ENCODE measurements at places on chromosomes 3 and 15.

DNA sequence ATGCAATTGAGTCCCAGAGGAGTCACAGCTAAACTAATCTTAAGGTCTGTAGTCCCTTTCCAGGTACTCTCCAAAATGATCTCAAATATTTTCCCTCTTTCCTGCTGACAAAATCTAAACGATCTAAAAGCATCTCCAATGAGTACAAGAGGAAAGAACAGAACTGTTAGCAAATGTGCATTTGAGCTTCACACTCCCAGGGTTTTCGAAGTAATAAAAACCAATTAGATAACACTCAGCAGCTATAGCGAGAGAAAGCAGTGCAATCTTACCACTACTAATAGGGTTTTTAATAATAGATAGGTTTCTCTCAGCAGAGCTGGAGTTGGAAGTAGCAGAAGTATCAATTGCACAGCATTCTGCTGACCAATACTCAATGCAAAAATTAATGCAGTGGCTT, 995.4 kb downstream of the TUSC7 start:
- DNase-seq, result no peak

DNA sequence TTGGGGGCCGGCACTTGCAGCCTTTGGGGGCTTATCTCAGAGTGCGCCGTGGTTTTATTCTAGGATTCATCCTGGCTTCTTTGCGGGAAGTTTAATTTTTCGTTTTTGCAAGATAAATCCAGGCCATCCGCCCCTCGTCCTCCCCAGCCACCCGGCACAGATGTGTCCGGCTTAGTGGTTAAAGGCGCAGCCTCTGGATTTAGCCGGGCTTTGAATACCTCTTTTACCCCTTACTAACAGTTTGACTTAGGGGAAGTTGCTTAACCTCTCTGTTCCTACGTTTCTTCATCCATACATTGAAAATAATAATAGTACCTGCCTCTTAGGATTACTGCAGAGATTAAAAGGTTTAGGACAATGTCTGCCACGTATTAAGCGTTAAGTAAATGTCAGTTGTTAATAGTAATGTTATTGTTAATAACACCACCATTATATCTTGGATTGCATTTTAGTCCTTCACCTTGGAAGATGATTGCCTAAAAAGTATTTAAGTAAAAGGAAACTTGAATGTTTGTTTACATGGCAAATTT, 714 bp downstream of the ECT2 start:
- peak; percentile 30 for DNase-seq

- DNase-seq, result no peak
These were observed 1.8 kb downstream of the SCAMP5 start for GRCh38 chr15:74997141-74997540.

GRCh38 chr3:59052803-59053411, 3.1 kb upstream of the CFAP20DC start:
- peak; percentile 43 for DNase-seq

- no peak for DNase-seq
These were observed 55.4 kb downstream of the ATP13A4 start for GRCh38 chr3:193499136-193499770.

DNA sequence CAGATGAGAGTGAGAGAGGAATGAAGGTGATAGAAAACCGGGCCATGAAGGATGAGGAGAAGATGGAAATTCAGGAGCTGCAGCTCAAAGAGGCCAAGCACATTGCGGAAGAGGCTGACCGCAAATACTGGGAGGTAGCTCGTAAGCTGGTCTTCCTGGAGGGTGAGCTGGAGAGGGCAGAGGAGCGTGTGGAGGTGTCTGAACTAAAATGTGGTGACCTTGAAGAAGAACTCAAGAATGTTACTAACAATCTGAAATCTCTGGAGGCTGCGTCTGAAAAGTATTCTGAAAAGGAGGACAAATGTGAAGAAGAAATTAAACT, 88.9 kb downstream of the EOMES start:
- DNase-seq, result peak; percentile 58

DNA sequence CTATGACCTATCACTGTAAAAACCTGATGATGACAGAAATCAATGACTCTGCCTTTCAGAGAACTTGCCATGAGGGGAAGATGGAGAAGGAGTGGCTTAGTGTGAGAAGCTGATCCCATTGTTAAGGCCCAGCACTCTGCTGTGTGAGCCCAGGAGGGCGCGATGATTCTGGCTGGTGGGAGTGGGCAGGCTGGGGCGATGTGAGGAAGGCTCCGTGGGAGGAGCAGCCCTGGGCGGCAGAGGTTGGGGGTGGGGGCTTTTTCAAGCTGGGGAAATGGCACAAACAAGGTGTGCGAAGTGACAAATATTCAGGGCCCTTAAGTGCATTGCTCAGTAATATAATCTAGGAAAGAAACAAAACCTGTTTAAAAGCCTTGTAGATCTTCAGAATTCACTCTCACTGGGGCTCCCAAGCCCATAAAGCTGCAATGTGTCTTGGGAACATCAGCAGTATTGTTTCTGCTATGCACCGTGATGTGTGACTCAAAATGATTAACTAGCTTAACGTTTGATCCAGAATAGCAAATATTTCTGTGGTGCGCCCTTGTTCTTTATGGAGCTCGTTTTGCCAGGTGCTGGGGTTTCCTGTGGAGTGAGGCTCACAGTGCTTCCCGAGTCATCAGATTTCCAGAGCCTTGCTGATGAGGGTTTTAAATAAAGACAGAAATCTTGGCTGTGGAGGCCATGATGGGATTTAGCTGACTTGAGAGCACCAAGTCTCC, 141.0 kb downstream of the CHDH start:
- DNase-seq, result no peak

GRCh38 chr3:66985336-66985920, 12.7 kb upstream of the KBTBD8 start:
- no peak for DNase-seq

GRCh38 chr15:72474466-72474911, 359 bp downstream of the ARIH1 start:
- no peak for DNase-seq

DNA sequence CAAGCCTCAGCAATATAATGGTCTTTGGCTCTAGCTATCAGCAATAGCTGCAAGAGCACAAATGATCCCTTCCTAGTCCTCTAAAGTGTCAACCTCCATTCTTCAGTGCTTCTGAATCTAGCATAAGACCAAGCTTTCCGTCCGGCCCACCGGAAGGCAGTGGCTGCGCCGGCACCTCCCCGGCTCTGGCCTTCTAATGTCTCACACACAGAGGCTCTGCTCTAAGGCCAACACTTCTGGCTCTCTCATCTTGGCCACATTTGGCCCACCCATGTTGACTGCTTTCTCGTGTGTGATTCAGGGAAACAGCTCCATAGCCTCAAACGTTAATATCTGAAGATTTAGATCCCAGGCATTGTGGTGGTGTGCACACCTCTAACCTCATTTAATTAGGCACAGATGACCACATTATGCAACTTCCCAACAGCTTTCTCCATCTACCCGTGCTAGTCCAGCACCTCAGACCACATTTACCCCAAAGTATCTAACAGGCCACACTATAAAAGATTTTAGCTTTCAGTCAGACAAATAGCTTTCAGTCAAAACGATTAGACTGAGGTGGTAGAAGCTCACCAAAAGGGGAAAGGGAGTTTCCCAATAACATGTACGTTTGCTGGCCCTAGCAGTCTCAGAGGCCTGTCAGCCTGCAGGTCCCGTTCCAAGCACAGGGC, 19.3 kb downstream of the SLC51A start:
- DNase-seq, result no peak

DNA sequence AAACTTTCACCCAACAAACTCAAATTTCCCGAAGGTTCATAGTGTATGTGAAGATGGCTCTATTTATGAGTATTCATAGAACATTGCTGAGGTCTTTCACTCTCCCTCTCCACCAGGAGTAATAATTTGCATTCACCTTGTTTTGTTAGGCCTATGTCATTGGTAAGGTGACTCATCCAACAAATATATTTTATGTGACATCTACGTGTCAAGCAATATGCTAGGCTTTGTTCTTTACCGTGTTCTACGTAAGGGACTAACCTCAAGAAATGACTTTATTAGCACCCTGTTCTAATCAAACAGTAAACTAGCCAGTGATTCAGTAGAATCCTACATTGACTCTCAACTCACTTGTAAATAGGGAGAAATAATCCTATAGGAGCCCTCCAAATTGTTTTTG, 334.4 kb downstream of the FGF12 start:
- DNase-seq, result peak; percentile 56

GRCh38 chr15:59958288-59958687, 45.8 kb upstream of the FOXB1 start:
- no peak for DNase-seq

- DNase-seq, result no peak
These were observed 270.9 kb downstream of the TLE3 start for GRCh38 chr15:69826819-69827175.

GRCh38 chr3:170829546-170830272, 40.3 kb downstream of the RPL22L1 start:
- no peak for DNase-seq

DNA sequence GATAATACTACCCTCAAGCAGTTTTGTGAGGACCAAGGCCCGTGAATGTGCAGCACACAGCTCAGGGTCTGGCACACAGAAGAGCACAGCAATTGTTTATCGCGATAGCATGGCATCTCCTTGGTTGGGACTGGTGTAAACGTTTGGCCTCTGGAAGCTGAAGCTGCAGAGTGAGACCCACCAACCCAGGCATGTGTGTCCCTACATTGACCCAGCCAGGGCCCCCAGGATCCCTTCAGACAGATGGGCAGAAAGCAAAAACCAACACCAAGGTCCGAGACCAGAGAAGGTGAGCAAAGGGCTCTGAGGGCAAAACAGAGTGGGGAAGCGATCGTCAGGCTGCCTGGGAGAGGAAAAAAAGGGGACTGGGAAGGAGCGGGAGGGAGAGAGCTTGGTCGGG, 12.6 kb upstream of the PSTPIP1 start:
- no peak for DNase-seq

DNA sequence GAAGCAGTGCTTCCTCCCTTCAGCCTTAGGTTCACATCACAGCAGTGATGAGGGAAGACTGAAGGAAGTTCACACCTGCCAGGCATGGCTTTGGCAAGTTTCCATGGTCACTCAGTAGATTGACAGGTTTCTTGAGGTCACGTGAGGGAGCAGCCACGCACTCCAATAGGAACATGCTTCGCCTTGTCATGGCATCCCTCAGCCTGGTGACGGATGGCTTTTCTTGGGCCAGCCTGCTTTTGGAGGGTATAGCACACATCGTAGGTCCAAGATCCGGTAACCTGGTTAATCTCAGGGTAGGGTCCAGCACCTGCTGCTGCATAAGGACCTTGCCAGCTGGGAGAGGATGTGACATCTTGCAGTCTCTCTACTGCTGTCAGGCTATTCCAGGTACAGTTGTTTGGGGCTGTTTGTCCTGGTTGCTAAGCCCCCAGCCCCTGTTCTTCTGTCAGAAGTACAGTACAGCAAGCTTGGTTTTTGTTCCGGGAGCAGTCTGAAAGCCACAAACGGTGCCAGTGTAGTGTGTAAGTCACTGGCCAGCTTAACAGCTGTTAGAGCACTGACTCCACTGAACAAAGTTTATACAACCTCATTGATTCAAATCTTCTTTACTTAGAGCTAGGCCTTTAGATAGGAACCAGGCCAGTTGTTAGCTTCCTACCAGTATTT, 42.3 kb downstream of the PSMD6 start:
- no peak for DNase-seq

DNA sequence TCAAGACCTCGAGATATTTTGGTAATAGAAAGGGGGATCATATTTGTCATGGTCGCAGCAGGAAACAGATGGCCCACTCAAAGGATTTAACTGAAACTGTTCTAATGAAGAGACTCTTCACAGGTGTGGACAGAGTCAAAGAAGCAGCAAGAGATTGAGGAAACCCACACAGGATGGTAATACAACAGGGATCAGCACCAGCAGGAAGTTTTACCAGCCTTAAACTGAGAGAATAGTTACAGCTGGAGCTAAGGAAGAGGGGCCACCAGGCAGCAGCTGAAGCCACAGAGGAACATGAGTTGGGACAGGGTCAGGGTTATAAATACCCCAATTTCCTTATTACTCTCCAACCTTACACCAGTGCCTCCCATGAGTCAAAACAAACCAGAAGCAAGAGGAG, 131.8 kb upstream of the UBE2E2 start:
- no peak for DNase-seq

GRCh38 chr15:88543065-88543776, 3.3 kb downstream of the DET1 start:
- DNase-seq, result no peak

- DNase-seq, result peak; percentile 53
These were observed 64.2 kb upstream of the MME start for GRCh38 chr3:155015776-155016436.

Measured in DMS53 (cell line).